ENCODE measurements at places on chromosomes 16 and 17.

GRCh38 chr16:74726716-74727115 is 26.1 kb upstream of the MLKL start:
- DNase-seq, result no peak

DNA sequence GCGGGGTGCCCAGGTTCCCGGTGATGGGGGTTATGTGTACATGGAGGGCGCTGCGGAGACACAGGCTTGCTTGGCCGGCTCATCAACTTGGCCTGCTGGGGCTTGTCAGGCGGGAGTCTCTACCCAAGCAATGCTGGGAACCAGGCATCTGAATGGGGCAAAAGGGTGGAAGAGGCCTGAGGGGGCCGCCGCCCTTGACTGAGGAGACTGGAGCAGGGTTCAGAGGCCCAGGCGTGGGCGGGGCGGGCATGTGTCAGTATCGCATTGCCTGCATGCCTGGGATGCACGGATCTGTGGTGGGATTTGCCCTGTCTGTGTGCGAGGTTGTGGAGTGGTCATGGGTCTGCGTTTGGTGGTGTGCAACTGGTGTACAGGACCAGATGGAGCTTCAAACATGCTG is 21.1 kb downstream of the ARHGAP23 start:
- no peak for DNase-seq

DNA sequence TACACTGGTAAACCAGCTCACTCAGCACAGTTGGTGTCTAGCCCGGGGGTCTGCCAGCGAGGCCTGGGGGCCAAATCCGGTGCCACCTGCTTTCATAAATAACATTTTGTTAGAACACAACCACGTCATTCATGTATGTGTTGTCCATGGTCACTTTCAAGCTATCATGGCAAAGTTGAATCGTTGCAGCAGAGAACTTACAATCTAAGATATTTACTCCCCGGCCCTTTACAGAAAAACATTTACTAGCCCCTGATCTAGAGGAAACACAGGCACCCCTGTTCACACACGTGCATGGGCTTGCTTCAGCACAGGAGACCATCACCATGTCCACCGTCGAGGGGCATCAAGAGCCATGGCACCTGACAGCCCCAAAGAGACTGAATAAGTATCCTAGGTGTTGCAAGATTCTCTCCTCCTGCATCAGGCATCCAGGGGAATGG is 111.4 kb upstream of the DNAH9 start:
- DNase-seq, result no peak

- no peak for DNase-seq
These were observed 768 bp upstream of the TBX6 start for GRCh38 chr16:30092373-30093010.

- no peak for DNase-seq
These were observed 11.1 kb downstream of the PTRH2 start for GRCh38 chr17:59695945-59696681.

GRCh38 chr17:48738803-48739526 is 10.4 kb upstream of the HOXB13 start:
- DNase-seq, result no peak

GRCh38 chr17:18042983-18043382 is 3.8 kb downstream of the GID4 start:
- no peak for DNase-seq

- no peak for DNase-seq
These were observed 56.6 kb downstream of the TENT4B start for GRCh38 chr16:50209546-50210265.

DNA sequence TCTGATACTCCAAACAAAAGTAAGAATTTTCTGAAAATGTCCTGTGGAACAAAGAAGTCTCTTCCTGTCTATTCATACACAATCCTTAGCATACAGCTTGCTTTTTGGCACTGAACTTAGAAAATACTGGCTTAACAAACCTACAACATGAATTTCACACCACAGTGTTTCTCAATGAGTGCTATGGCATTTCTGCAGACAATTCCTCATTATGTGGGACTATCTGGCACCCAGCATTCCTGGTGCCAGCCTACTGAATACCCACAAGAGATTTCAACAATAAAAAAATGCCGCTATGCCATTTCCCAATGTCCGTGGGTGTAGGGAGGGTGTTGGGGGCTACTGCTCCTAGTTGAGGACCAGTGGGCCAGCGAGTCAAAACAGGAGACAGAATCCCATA is 62.1 kb downstream of the ZNF652 start:
- no peak for DNase-seq

DNA sequence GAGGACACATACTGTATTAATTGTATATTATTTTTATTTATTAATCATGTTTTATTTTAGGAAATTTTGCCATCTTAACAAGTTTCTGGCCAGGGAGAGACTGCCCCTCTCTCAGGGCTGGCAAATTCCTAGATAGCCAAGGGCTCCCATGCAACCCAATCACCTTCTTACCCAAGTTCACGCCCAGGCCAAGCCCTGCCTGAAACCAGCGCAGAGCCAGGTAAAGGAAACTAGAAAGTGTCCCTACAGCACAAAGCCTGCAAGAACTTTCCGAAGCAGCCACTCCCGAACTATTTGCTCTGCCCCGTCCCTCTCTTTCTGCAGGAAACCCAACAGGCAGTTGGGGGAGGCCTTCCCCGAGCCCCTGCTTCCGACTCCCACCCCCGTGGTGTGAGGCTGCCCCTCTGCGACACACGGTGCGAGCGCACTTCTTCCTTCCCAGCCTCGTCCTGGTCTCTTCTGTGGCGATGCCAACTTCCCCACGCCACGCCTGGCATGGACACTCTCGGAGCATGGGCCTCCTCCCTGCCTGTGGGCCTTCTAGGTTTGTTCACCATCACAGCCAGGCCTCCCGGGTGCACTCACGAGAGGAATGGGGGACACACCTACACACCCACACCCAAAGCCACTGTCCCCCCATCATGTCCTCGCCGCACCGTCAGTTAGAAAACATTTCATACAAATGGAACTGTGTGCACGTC is 100.4 kb downstream of the ZNF778 start:
- no peak for DNase-seq

DNA sequence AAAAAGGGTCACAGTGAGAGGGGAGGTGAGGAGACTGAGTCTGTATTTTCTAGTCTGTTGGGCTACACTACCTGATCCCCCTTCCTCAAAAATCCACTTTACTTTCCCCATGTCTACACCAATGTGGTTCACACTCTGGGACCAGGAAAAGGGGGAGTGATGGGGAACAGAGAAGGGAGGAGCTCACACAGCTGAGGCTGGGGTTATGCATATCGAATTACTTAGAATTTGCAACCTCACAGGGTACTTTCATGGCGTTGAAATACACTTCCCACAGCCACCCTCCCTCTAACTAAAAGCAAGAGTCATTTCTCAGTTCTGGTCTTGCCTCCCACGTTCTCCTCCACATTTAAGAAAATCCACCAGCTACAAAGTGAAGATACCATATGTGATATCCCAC is 14.1 kb downstream of the MAPT start:
- no peak for DNase-seq

DNA sequence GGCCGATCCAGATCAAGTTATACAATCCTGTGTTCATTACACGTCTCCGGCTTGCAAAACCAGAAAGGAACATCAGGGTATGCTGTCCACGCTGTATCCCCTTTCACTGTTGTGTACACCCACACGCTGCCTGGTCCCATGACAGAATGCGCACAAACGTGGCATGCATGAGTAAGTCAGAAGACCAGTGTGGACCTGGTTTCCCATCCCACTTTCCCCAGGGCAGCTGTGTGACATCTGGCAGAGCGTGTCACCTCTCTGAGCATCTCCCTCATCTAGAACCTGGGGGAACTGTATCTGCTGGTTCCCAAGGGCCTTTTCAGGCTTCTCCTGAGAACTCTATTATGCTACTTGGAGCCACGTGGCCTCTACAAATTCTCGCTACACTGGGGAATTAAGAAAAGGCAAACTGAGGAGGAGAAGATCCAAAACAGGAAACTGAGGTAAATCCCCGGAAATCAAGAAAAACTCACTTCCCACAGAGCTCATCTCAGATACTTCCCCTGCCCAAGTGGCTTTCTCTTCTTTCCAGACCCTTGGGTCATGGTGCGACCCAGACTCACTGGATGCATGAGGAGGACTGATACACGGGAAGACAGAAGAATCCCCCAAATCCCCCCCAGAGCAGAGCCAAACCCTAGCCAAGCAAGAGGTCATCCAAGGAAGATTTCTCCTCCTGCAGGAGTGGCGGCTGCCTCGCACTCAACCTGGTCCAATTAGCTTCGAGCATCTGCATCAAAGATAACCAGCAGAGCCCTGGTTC is 139.3 kb downstream of the GAS7 start:
- DNase-seq, result no peak

DNA sequence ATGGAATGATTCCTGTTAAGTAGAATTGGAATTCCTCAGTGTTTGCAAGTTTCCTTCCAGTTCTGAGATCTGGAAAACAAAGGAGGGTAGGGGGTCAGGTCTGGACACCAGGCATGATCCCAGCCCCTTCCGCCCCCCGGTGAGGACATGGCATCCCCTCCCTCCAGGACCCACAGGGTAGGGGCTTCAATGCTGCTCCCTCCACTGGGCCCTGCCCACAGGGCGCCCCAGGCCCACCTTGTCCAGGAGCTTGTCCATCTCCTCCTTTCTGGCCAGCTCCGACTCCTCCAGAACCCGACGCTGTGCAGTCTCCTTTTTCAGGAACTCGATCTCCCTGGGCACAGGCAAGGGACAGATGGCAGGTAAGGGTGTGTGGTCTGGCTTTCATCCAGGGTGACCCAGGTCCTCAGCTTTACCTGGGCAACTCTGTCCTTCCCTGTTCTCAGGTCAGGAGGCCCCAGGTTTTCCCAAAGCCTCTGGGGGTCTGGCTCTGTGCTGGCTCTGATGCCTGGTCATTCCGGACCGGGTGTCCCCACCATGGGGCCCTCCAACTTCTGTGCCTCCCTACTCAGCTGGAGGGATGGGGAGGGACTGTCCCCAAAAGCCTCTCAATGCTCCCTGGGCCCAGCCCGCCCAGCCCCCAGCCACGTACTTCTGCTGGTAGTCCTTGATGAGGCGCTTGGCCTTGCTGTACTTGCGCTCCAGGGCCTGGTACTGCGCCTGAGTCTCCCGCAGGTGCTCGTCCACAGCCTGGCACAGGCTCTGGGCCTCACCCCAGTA is 5.5 kb upstream of the SAMD14 start:
- DNase-seq, result no peak

GRCh38 chr16:22786691-22787090 is 27.3 kb upstream of the HS3ST2 start:
- DNase-seq, result no peak

GRCh38 chr17:83149761-83150251 is 70.4 kb downstream of the METRNL start:
- DNase-seq, result no peak

DNA sequence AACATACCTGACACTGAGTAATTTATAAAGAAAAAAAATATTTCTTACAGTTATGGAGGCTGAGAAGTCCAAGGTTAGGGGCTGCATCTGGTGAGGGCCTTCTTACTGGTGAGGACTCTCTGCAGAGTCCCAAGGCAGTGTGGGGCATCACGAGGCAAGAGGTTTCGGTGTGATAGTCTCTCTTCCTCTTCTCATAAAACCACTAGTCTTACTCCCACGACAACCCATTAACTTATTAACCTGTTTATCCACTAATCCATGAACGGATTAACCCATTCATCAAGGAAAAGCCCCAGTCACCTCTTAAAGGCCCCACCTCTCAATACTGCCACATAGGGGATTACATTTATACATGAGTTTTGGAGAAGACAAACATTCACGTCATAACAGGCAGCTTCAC is 20.1 kb downstream of the CIITA start:
- DNase-seq, result no peak

DNA sequence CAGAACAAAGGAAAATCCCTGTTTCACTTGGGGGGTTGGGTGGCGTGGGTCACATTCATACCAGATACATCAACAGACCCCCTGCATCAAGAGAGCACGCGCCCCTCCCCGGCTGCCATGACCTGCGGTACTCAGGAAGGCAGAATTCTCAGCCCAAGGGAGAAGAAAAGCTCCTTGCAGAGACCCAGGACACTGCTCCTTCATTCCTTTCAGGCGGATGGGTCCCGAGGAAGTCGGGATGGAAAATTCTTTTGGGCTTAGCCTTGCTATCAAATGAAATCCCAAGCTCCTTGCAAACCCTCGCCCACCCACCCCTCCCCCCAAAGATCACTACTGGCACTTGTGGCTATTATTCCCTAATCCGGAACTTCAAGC is 40.6 kb downstream of the HIC1 start:
- DNase-seq, result no peak

DNA sequence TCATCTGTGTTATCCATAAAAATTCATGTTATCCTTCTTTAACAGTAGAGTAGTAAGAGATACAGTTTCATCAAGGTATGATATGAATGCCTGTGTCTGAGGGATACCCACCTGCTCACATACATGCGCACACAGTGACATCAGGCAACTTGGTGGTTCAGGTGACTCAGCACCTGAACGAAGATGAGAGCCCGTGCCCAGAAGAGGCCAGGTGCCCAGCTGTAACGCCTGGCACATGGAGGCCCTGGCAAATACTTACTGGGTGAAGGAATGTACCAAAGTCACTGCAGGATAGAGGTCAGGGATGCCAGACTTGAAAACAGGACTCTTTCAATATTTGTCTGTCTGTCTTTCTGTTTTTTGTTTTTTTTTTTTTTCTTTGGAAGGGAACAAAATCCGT is 72.6 kb upstream of the LGALS9 start:
- no peak for DNase-seq

DNA sequence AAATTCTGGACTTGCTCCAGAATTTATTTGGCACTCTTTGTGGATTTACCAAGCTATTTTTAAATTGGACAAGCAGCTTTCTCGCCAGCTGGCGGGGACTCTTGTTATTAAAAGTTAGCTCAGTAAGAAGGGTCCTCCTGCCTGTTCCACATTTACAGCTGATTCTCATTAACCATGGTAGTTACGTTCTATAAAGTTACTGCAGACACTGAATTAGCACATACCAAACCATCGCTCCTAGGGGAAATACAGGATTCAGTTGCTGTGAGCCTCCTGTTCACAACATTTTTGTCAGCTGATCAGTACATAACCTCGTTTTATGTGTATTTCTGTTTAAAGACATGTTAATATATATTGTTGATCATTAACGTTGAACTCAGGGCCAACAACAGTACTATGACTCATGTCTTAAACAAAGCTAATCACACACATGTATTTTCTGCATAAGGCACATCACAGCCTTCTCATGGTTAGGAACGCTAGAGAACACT is 4.2 kb downstream of the LDAF1 start:
- DNase-seq, result no peak

Measured in AG04449 (cell line).